Activated T-cell treated with anti-CD3 and anti-CD28 coated beads, Interleukin-2, amount 50 U/mL, for 48 hours (primary cell): ENCODE measurements at places on chromosomes 7 and 10.

DNA sequence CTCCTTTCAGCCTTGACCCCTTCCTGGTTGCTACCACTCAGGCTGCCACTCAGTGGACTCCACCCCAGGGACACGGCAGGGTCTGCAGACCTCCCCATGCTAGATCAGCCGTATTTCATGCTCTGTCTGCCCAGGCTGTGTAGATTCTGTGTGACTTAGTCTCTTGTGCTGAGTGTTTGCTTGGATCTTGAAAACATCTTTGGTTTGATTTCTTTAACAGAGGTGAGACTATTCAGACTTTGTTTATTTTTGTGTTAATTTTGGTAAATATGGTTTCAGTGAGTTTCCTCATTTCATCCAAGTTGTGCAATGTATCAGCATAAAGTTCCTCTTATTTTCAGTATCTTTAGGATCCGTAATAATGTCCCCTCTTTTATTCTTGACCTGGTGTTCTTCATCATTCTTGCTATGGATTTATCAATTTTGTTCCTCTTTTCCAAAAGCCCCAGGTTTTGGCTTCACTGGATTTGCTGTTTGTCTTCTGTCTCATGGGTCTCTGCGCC is 21.2 kb upstream of the PWWP2B start:
- no peak for DNase-seq

DNA sequence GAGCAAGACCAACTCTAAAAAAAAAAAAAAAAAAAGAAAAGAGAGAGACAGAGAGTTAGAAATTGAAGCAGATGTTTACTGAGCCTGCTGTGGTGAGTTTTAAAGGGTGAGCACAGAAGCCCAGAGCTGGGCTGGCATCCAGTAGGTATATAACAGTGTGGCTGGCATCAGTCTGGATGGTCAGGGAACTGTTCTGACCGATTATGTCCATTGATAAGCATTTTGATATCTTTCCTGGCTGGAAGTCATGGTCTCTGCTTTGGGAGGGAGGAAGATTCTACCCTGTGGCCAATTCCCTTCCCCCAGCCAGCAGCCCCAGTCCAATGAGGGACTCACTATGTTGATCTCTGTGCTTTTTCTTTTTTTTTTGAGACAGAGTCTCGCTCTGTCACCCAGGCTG is 65.2 kb upstream of the PODXL start:
- no peak for DNase-seq

DNA sequence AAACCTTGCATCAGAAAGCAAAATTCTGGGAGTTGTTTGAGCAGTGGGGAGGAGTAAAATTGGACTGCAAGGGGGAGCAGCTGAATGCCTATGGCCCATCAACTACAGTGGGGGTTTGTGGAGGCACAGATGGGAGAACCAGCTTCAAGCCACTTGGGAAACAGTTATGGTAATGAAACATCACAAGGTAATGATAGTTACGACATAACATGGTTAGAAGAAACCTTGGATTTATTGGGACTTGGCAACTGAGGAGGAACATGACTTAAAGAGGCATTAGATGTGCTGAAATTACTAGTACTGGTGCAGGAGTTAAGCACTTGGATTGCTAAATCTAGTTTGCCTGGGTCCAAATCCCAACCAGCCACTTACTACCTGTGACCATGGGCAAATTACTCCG is 868.4 kb downstream of the KCNMA1 start:
- DNase-seq = no peak

DNA sequence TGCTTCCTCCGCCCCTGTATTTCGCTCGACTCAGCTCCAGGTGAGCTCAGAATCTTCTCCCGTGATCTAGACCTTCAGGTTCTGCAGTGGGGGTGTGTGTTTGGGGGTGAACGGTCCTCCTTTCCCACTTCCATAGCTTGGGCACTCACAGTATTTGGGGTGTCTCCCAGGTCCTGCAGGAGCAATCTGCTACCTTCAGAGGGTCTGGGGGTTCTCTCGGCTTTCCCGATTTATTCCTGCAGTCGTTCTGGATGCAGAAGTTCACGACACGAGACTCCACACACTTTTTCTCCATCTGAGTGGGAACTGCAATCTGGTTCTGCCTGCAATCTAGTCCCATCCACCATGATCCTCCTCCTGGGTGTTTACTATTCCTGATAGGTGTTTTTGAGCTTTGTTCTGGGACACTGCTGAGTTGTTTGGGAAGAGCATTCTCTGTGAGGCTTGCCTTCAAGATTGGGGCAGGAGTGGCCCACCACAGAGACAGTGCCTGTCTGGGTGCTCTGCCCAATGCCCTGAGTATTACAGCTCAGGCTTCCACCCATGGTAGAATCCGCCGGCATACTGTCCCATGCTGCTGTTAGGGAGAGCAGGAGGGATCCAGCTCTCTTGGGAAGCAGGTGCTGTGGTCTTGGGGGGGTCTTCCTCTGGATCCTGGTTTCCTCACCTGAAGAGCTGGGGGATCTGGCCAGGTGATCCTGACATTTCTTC is 29.8 kb downstream of the JAKMIP3 start:
- DNase-seq = no peak
